ENCODE measurements at places on chromosomes 1 and 21.

DNA sequence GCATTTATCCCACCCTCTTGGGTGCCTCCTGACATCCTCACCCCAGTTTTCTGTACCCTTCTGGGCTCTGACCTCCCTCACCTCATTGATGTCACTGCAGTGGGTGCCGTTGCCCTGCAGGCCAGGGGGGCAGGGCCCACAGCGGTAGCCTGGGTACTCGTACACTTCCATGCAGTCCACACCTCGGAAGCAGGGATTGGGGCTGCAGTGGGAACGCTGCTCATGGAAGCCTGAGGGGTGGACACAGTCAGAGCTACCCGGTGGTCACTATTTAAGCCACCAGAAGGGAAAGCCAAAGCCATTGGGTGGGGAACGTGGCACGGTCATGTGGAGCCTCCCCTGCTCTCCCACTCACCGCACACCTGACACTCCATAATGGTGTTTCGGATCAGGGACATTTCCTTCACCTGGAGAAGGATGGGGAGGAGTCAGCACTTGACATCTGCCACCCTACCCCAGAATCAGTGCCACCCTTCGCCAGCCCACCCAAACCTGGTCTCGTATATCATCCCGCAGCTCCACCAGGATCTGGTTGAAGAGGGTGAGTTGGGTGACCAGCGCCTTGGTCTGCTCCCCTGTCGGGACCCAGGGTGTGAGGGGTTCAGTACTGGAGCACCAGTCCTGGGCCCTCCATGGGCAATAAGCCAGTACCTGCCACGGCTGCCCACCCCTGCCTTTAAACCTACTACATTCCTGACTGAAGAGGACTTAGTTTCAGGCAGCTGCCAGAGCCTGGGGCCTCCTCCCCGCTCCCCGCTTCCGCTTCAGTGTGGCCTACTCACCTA lies 4.8 kb downstream of the THBS3 start:
- DNase-seq = no peak

DNA sequence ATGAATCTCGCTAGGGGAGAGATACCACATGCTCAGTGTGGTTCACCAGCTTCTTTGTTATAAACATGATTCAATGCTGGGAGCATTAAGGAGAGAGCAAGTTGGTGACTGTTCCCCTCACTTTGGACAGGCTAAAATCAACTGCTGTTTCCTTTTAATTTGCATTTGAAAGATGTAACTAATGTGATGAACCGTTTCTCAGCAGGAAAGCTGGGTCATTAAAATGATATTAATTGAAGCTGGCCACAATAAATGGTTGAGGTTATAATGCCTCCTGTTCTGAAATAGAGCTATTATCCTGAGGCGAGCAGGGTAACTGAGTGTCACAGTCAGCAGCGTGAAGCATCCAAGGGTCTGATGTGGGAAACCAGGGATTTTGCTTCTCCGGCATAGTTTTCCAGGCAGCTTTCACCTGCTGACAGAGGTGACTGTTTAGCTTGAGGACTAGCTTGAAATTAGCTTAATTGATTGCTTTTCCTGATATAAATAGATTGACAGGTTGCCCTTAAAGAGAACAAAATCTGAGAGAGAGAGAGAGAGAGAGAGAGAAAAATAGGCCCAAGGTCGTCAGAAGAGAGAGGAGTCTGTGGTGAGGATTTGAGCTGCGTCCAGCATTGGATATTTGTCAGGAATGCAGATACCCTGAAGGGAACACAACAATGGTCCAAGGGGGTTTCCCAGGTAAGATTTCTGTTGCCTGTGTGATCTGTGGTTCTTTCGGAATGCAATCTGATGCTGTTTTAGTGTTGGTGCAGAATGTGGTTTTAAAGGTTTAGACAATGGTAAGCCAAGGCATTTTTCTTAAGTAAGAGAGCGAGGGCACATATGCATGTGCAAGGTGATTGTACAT lies 209.7 kb downstream of the PATJ start:
- DNase-seq = no peak

DNA sequence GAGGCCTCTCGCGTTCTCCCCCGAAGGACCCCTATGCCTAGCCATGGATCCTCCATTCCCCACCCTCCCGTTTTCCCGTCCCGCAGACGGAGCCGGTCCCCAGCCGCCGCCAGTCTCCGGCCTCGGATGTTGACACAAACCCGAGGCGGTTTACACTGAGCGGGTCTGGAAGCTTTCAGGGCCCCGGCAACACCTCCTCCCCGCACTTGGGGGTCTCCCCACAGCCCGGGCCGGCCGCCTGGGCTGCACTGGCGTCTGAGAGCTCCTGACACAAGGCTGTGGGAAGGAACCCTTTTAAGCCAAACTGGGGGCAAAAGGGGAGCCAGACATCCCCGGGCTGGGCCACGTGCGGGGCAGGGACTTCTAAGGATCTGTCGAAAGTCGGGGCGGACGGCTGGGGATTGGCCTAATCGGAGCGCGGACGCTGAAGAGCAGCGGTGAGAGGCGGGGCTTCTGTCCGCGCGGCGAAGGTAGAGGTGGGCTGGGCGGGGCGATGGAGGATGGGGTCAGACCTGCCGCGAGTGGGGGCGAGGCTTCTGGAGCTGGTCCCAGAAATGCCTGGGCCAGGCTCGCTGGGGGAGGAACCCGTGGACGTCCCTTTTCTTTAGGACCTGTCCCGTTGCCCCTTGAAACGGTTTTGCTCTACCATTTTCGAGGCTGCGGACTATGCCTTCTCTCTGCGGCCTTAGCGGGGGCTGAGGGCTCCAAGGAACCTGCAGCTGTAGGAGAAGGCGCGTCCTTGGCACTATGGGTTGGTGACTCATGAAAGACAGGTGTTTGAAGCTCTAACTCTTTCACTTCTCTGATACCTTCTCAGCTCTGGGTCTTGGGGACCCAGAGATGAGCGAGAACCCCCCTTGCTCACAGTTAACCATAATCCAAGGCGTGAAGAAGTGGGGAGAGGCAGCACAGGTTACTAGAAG lies 1.2 kb upstream of the HPCAL4 start:
- DNase-seq = no peak

- no peak for DNase-seq
Observed at GRCh38 chr1:232285138-232285537, 344.8 kb downstream of the SIPA1L2 start.

DNA sequence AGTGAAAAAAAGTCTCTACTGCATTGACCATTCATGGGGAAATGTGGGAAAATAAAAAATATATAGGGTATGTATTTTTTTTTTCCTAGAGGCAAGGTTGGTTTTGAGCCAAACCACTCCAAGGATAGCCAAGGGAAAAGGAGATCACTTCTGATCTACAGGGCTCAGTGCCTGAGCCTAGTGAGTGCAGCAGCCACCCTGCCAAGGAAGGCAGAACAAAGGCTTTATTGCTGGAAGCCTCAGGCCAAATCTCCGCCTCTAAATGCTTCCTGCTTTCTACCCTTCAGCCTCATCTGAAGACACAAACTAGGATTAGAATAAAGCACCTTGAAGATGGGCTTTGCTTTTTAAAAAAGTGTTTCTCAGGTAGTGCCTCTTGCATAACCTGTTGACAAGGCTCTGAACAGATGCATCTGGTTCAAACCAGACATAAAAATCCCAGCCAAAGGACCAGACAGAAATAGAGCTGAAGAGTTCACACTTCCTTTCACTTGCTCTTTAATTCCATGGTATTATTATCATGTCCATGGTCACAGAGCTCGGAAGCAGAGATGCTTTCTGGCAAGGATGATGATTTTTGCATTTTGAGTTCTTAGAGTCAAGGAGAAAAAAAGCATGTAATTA lies 10.5 kb downstream of the C1orf115 start:
- no peak for DNase-seq

GRCh38 chr1:19322481-19322880 lies 10.4 kb downstream of the SLC66A1 start:
- no peak for DNase-seq

DNA sequence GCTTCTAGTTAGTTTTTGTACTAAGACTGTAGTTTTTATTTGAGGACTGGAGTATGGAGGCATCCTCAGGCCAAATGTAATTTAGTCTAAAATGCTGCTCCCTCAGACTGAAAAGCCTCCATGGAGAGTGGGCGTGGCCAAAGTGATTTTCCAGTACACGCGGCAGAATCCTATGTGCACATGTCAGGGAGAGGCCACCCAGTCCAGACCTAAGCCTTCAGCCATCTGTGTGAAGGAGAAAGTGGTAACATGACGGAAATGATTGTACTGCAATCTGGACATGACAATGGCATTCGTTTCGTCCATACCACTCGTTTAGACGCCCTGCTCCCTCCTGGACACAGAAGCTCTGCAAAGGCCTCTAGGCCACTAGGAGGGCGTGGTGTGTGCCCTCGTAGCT lies 56.2 kb downstream of the PCP4 start:
- DNase-seq = no peak

DNA sequence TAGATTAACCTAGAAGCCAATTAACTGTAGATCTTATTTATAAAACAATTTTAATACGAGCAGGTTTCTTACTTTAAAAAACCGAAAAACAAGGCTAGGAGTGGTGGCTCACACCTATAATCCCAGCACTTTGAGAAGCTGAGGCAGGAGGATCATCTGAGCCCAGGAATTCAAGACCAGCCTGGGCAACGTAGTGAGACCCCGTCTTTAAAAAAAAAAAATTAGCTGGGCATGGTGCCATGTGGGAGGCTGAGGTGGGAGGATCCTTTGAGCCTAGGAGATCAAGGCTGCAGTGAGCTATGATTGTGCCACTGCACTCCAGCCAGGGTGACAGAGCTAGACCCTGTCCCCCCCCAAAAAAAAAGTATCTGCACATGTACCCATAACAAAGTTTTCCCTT lies 89.3 kb upstream of the QSOX1 start:
- DNase-seq = no peak

- DNase-seq = no peak
Observed at GRCh38 chr1:155996166-155996565, 17.8 kb upstream of the ARHGEF2 start.

DNA sequence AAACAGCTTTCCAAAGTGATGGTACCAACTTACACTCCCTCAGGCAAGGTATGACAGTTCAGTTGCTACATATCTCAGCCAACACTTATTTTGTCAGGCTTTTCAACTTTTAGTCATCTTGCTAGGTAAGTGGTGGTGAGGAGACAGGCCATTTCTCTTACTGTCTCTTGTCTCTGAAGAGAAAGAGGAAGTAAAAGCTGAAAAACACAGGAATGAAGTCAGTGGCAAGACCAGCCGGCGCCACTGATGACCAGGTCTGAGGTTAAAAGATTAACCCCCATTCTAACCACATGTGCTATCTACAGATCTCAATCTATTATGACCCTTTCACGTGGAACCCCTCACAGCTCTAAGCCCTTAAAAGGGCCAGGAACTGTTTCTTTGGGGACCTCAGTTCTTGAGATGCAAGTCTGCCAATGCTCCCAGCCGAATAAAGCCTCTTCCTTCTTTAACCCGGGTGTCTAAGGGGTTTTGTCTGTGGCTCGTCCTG lies 4.2 kb downstream of the ADCY10 start:
- DNase-seq = no peak

DNA sequence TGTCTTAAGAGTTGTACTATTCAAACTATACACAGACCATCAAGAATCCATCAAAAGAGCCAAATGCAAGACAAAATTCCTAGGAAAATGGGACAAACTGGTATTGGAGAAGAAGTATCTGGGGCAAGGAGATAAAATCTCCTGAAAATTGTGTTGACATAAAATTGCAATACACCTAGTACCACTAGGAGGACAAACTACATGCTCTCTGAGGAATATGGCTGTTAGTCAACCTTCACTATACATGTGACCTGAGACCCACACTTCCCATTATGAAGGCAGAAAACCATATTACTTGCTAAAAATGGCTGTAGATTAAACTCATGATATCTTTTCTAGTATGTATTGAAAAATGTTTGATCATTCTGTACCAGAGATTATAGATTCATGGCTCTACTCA lies 30.0 kb downstream of the IRF2BP2 start:
- DNase-seq = peak; percentile 59

GRCh38 chr1:102837551-102837950 lies 270.8 kb downstream of the COL11A1 start:
- no peak for DNase-seq

DNA sequence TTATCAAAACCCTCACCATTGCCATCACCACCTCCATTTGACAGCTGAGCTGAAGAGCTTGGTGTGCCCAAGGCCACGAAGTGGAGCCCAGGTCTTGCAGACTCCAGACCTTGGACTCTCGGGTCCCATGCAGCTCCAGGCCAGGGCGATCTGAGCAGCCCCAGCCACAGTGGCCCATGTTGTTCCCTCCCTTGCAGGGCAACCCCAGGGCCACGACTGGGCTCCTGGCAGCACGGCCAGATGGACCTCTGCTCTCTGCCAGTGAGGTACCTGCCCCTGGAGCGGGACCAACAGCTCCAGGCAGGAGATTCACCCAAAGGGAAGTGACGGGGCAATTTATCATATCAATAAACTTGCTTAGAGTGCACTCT lies 182.7 kb upstream of the VAMP3 start:
- no peak for DNase-seq

DNA sequence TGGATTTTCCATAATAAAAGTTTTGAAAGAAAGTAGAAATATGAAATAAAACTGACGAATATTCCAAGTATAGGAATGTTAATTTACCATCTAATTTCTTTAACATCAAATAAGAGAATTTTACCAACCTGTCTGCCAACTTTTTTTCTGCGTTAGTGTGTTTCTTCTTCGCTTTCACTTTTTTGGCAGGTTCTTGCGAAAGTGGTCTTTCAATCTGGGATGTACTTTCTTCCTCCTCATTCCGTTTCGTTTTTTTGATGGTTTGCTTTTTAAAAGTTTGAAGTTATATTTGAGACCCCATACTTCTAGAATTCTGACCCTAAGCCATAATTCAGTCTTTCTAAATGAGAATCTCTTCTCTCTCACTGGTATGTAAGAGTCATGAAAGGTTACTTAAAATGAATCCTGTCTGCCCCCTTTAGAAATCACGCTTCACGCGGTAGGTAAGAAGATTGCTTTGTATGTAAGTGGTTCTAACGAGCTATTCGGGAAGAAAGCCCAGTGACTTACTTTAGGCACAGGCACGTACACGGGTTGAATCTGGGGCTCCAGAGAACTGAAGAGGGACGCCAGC lies 580 bp downstream of the RBM34 start:
- no peak for DNase-seq

GRCh38 chr1:3736708-3737107 lies 15.5 kb upstream of the CCDC27 start:
- no peak for DNase-seq

DNA sequence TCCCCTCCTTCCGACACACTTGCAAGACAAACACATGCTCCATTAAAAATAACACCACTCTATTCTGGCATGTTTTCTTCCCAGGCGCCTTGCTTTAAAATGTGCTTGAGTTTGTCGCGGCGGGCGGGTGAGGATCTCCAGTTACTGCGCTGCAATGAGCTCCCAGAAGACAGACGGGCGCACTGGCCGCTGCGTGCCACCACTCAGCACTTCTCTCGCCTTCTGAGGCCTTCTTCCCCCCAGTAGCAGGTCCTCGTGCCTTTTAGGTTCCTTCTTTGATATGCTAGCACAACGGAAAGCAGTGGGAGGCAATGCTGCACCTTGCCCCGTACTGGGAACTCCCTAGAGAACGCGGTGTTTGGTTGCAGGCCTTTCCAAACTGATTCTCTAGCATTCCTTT lies 279.5 kb upstream of the NR5A2 start:
- peak; percentile 67 for DNase-seq

GRCh38 chr1:204640578-204640977 lies 45.0 kb downstream of the LRRN2 start:
- DNase-seq = no peak

GRCh38 chr1:26785611-26786436 lies 1.9 kb upstream of the PIGV start:
- DNase-seq = no peak

- DNase-seq = no peak
Observed at GRCh38 chr1:53568540-53568939, 109.3 kb downstream of the DMRTB1 start.

All from HEK293T (cell line).